ENCODE measurements at places on chromosomes 7 and 10. TPM values are rescaled to one million over a fixed set of nuclear protein-coding genes. Genes with fewer than 3 reads are reported as not detected.

DNA sequence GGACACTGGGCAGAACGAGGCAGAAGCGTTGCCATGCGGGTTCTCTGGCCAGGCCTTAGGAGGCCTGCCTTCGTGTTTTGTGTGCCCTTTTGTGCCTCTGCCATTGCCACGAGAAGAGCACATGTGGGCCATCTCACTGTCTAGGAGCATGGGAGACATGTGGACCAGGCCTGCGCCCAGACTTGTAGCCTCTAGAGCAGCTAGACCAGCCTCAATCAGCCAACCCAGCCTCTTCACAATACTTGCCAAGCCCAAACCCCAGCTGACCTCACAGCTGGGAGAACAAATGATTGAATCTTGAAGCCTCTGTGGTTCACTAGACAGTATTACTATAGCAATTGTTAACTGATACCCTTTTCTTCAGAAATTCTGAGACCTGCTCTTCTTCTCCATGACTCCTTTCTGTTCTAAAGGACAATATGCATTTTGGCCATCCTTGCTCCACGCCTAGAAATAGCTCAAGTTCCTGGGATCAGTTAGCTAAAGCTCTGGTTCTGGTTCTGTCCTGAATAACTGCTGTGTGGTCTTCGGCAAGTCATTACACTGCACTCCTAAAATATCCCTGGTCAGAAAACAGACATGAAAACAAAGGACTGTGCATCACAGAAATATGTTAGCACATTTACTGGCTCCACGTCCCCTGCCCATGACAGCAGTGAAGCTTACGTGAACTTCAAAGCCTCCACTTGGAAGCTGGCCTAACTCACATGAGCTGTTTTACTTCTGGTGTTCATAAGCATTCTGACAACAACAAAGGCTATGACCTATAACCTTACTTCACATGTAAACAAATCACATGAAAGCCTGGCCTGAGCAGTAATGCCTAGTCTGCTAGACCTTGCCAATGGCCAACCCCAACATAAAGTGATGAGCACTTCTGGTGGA lies 72.3 kb upstream of the MKRN1 start:
- peaks cover 5% of the 10 kb centered on the region for H3K27me3 ChIP-seq
- no peak overlapping the region for H3K27ac ChIP-seq
- no peak for DNase-seq
- no peaks in the 10 kb centered on the region for H3K4me1 ChIP-seq

- no peaks in the 10 kb centered on the region for H3K27me3 ChIP-seq
- DNase-seq, result no peak
- no peak overlapping the region for H3K4me3 ChIP-seq
Observed at GRCh38 chr7:134016223-134016941, 110.8 kb upstream of the LRGUK start.

GRCh38 chr7:113799896-113800295 lies 118.9 kb downstream of the PPP1R3A start:
- H3K4me3 ChIP-seq, result no peak overlapping the region
- no peaks in the 10 kb centered on the region for H3K4me1 ChIP-seq
- DNase-seq, result no peak
- no peak overlapping the region for H3K27ac ChIP-seq
- no peaks in the 10 kb centered on the region for H3K27me3 ChIP-seq
- H3K36me3 ChIP-seq, result no peaks in the 10 kb centered on the region

GRCh38 chr7:64879086-64879730 lies 23.9 kb upstream of the ZNF273 start:
- peaks cover 61% of the 10 kb centered on the region for H3K27me3 ChIP-seq
- no peak for DNase-seq
- no peaks in the 10 kb centered on the region for H3K36me3 ChIP-seq

DNA sequence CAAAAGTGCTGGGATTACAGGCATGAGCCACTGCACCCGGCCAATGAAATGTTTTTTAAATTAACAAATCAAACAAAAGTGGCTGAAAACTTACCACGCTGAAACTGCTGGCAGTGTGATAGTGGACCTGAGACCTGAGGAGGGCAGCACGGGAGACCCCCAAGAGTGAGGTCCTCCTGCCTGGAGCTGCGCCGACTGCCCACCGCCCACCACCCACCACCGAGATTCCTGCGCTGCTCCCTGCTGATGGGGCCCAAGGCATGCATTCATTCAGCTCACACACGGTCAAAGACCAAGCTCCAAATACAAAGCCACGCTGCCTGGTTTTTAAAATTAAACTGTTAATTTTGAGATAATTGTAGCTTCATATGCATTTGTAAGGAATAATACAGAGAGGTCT lies 16.4 kb upstream of the LARP4B start:
- peaks cover 2% of the 10 kb centered on the region for H3K4me1 ChIP-seq
- no peak overlapping the region for H3K4me3 ChIP-seq
- DNase-seq, result no peak
- H3K27me3 ChIP-seq, result peaks cover 18% of the 10 kb centered on the region
- no peak overlapping the region for H3K27ac ChIP-seq
- no peaks in the 10 kb centered on the region for H3K36me3 ChIP-seq

- no peaks in the 10 kb centered on the region for H3K36me3 ChIP-seq
- no peaks in the 10 kb centered on the region for H3K4me1 ChIP-seq
- DNase-seq, result no peak
- H3K4me3 ChIP-seq, result no peak overlapping the region
- H3K27ac ChIP-seq, result no peak overlapping the region
Observed at GRCh38 chr7:48025624-48026023, 3.3 kb downstream of the SUN3 start.

The TMEM130 gene
- total RNA-seq, result not detected

The HOXA1 gene
- total RNA-seq, result 0.60 TPM

The NKX2-3 gene
- not detected for total RNA-seq

The ENKUR gene
- 0.85 TPM for total RNA-seq

The TUBAL3 gene
- not detected for total RNA-seq

The SEMA3C gene
- 0.62 TPM for total RNA-seq

Data from T-helper 17 cell (primary cell).